ENCODE measurements at places on chromosomes 7 and 10.

DNA sequence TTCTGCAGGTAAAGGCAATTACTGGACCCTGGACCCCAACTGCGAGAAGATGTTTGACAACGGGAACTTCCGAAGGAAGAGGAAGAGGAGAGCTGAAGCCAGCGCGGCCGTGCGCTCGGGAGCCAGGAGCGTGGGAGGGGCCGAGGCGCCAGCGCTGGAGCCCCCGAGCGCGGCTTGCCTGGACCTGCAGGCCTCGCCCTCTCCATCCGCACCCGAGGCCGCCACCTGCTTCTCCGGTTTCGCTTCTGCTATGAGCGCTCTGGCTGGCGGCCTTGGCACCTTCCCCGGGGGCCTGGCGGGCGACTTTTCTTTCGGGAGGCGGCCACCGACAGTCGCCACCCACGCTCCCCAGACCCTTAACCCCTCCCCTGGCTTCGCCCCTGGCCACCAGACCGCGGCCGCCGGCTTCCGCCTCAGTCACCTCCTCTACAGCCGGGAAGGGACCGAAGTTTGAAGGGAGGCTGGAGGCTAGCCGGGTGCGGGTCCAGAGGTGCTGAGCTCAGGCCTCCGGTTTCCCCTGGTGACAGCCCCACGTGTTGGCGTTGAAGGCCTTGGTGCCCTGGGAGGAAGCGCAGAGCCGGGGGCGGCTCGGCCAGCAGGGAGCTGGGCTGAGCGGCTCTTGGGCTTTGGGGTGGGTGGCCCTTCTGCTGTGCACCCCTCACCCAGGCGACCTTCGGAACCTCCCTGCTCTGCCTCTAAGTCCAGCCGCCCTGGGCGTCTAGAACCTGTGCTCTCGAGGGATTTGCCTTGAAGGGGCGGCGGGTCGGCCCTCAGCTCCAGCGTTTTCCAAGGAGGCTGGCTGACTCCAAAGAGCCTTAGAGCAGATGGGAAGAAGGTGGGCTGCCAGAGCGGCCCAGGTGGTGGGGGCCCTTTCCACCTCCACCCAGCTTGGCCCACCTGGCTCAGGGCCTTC, 1.8 kb downstream of the FOXI2 start:
- DNase-seq: no peak

GRCh38 chr7:73557108-73557396, 438 bp downstream of the BCL7B start:
- DNase-seq: peak; percentile 95

DNA sequence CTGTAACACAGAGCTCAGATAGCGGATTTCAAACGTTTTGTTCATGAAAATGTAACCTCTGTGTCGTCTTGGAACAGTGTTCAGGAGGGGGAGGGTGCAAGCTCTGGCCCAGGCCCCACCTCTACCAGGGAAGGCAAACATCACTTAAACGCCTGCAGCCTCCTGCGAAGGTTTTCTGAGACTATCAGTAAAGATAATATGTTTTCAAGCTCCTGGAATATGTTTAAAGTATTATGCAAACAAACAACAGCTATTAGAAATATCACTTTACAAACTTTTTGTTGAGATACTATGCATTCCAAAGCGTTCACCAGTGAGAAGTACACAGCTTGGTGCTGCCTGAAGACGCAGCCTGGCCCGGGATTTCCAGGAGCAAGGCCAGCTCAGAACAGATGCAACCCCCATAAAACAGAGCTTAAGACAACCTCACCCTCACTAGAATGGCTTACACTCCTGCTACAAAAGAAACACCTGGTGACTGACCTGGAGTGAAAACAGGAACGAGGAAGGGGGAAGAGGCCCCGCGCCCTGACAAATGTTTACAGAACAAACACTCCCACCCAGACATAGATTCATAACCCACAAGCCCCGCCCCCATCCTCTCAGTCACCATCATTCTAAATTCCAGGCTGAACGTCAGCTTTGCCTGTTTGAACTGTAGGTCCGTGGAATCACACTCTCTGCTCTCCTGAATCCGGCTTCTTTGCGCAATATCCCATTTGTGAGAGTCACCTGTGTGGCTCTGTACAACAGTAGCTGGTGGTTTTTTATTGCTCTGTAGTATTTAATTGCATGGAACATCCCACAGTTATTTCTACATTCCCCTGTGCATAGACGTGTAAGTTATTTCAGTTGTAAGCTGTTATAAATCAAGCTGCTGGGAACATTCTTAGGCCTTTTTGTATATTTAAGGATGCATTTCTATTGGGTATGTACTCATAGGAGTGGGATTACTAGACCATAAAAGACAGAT, 155.0 kb downstream of the PTPRN2 start:
- DNase-seq: no peak

GRCh38 chr10:108556186-108556585, 1367.1 kb downstream of the XPNPEP1 start:
- DNase-seq: peak; percentile 89

DNA sequence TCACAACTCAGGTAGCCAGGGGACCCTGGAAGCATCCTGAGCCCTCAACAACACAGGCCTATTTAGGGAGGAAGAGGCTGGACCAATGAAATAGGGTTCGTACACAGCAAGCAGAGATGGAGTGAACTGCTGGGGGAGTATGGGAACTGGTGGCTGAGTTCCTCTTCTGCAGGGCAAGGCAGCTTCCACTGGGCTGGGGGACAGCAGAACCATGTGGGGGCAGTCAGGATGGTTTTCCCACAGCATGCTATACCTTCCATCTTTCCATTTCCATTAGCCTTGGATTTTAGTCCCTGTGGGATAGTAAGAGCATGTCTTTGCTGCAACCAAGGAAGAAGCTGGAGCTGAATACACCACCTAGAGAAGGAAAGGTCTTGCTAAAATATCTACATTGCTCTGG, 370.6 kb downstream of the CCSER2 start:
- no peak for DNase-seq

- DNase-seq: no peak
Measured at GRCh38 chr7:66348531-66348930, 143.4 kb downstream of the TPST1 start.

DNA sequence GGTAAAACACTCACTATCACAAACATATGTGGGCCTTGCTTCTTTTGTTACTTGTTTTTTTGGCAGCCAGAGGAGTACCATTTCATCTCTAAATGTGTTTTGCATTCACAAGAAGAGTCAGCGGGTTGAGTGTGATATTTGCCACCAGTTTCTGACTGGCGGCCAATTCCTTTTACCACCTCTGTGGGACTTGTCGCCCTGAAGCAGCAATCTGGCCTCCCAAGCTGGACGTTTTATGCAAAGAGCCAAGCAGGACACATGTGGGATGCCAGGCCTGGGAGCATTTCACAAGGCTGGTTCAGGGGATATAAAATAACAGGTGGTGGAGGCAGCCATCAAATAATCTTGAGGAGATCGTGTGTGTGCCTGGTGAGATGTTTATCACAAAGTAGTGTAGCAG, 61.8 kb upstream of the TRIL start:
- DNase-seq: no peak

- DNase-seq: no peak
Measured at GRCh38 chr10:20698837-20699236, 198.3 kb downstream of the NEBL start.

- DNase-seq: no peak
Measured at GRCh38 chr10:47299611-47300428, at the start of gene GDF10. Gene GDF10, plus strand, starts transcription at chr10:47300197. Its CDS starts 455 bp downstream, at chr10:47300652.

DNA sequence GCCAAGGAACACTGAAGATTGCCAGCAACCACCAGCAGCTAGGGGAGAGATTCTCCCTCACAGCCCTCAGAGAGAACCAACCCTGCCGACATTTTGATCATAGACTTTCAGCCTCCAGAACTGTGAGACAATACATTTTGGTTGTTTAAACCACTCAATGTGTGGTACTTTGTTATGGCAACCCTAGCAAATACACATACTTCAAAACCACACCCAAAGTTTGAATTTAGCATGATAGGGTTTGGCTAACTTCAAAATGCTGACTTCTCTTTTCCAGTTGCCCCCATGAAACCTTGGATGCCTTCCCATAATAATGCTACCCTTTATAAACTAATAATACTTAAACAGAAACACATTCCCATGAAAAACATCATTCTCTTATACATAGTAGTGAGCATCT, 149.8 kb downstream of the DGKI start:
- DNase-seq: no peak

DNA sequence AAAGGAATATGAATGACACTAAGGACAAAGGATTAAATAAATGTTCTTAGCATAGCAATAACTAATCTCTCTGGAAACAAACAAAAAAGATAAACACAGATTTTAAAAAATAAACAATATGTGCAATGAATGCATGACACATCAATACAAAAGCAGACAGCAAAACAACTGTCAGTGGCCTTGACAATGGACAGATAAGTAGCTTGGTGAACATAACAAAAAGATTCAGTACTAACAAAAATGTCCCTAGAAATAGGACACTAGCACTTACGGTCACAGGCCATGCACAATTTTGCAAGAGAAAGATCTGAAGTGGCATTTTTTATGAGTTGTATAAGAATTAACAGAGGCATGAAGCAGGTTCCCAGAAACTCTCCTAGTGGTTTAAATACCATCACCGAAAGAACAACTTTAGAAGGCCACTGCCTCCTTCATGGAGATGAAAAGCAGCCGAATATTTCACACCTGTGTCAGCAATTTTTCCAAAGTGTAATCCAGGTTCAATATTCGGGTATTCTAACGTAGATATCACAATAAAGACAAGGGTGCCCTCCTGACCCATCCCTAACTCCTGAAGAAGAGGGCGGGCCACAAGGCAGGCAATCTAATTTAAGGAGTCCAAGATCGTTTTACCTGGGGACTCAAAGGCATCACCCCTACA, 231.3 kb upstream of the MKLN1 start:
- DNase-seq: no peak

DNA sequence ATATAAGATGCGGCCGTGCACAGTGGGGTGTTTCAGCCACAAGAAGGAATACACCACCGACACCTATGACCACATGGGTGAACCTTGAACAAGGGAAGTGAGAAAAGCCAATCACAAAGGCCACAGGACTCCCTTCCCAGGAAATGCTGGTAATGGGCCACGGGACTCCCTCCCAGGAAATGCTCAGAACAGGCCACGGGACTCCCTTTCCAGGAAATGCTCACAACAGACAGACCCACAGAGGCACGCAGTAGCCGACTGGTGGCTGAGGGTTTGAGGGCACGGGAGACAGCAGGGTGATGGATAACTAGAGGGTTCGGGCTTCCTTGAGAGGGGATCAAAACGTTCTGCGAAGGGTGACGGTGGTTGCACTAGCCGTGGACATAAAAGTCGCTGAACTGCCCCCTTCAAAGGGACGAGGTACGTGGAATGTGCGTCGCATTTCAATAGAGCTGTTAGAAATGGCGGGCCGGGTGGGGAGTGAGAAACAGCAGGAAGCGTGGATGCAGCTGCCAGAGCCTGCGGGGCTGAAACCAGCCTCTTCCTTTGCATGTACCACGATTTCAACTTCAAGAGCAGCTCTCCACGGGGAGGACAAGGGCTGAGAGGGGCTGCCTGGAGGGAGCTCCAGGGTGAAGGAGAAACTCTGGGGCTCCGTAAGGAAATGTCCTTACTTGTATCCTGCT, 274.0 kb downstream of the ELFN1 start:
- no peak for DNase-seq

DNA sequence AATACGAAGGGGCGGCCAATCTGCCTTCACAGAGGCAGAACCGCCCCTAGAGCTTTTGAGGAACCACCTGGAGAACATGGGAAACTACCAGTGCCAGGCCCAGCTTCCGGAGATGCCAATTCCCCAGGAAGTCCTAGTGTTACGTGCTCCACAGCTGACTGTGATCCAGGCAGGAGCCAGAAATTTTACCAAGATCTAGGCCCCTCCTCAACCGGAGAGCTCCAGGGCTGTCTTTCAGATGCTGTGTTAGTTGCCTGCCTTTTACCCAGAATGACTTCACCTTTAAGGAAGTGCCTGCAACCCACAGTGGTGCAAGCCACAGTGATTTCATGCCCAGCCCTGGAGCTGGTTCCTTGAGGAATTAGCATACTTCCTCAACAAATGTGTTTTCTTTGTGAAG, 62.9 kb downstream of the ELMO1 start:
- no peak for DNase-seq

GRCh38 chr10:53233749-53234148, 461.2 kb upstream of the MBL2 start:
- no peak for DNase-seq

DNA sequence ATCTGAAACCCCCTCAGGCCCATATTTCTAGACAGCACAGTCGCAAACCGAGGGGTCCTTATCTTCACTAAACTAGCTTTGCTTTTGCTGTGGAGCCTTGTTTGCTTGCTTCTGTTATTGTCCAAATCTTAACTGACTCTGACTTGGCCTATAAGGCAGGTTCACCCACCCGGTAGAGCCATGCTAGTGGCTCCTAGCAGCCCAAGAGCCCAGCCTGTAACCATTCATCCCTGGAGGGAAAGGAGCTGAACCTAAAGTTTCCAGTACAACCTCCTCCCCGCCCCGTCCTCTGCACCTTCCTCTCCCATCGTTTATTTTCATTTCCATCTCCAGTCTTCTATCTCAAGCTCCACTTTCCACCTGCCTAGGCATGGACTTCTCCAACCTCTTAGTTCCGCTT, 345.7 kb downstream of the PTPRN2 start:
- no peak for DNase-seq

DNA sequence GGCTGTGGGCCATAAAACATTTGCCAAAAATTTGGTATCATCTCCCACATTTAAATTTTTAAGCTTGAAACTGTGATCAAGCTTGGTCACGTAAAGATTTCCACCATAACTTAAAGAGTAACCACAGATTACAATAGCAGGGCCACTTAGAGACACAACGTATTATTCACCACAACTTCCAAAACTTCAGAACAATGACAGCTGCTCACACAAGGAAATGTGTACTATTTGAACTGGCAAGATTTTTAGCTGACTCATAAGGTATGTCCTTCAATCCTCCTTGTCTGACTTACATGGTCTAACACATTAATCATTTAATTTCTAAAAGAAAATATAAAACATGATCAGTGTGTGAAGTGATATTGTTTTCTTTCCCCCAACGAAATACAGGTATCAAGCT, 234.5 kb downstream of the PARD3 start:
- peak; percentile 82 for DNase-seq

DNA sequence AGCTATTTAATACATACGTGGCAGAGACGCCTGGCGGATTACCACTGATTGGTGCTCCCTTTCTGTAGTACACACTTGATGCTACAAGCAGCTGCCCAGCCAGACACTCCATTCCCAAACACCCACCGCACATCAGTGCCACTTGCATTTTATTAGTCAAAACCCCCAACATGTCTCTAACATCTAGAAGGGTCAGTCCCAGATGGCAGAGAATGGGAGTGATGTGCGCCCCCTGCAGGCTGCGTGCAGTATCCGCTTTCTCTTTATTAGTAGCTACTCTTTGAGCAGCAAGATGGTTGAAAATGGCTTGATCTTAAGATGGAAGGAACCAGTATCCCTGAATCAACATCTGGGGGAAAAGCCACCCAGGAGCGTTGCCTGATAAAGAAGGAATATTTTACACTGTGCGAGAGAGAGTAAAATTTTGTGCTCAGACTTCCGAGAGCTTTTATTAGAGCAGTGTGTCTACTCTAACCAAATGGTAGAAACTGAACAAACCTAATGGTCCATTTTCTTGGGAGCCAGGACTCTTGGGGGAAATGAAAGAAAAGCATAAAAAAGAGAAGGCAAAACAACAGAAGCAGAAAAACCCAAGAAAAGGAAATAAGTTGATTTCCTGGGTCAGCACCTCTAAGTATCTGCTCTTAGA, 78.3 kb downstream of the ST8SIA6 start:
- DNase-seq: no peak
